ENCODE measurements at places on chromosomes 2 and 18. TPM values are rescaled to one million over a fixed set of nuclear protein-coding genes. Genes with fewer than 3 reads are reported as not detected.

Gene DYNAP
- total RNA-seq = not detected

- H3K27ac ChIP-seq = no peak overlapping the region
- no peak for DNase-seq
- H3K27me3 ChIP-seq = no peaks in the 10 kb centered on the region
- H3K4me3 ChIP-seq = no peak overlapping the region
- H3K4me1 ChIP-seq = no peaks in the 10 kb centered on the region
- no peaks in the 10 kb centered on the region for H3K36me3 ChIP-seq
These were observed 87.8 kb downstream of the UPP2 start for GRCh38 chr2:158189526-158189925.

Gene SIX2
- total RNA-seq = not detected

- no peak overlapping the region for H3K27ac ChIP-seq
- H3K36me3 ChIP-seq = no peaks in the 10 kb centered on the region
- H3K4me3 ChIP-seq = no peak overlapping the region
- no peaks in the 10 kb centered on the region for H3K4me1 ChIP-seq
- H3K27me3 ChIP-seq = no peaks in the 10 kb centered on the region
- no peak for DNase-seq
These were observed 371.8 kb downstream of the EPHA4 start for GRCh38 chr2:221200184-221200839.

GRCh38 chr2:100197631-100198153, 55.3 kb upstream of the AFF3 start:
- no peaks in the 10 kb centered on the region for H3K27me3 ChIP-seq
- peak overlapping the region; percentile 94 for H3K27ac ChIP-seq
- DNase-seq = peak; percentile 81
- H3K4me3 ChIP-seq = no peak overlapping the region
- peaks cover 51% of the 10 kb centered on the region for H3K4me1 ChIP-seq

Gene TMEM163
- 0.28 TPM for total RNA-seq

Gene DIPK1C
- total RNA-seq = not detected

Gene SERPINB3
- not detected for total RNA-seq

Gene SAG
- not detected for total RNA-seq

- H3K36me3 ChIP-seq = no peaks in the 10 kb centered on the region
- H3K27ac ChIP-seq = no peak overlapping the region
- no peak overlapping the region for H3K4me3 ChIP-seq
- H3K27me3 ChIP-seq = no peaks in the 10 kb centered on the region
- H3K4me1 ChIP-seq = no peaks in the 10 kb centered on the region
- no peak for DNase-seq
These were observed 85.6 kb downstream of the VIT start for GRCh38 chr2:36781907-36782720.

Gene GREB1L
- 2.1 TPM for total RNA-seq

Gene RAX
- not detected for total RNA-seq

Gene LHCGR
- not detected for total RNA-seq

Gene CLEC4F
- 0.55 TPM for total RNA-seq

GRCh38 chr2:143132355-143132754, 3.1 kb downstream of the ARHGAP15 start:
- no peak for DNase-seq
- H3K27ac ChIP-seq = no peak overlapping the region
- no peaks in the 10 kb centered on the region for H3K27me3 ChIP-seq
- no peaks in the 10 kb centered on the region for H3K4me1 ChIP-seq
- H3K36me3 ChIP-seq = no peaks in the 10 kb centered on the region
- H3K4me3 ChIP-seq = no peak overlapping the region

GRCh38 chr18:79559436-79559835, 120.2 kb upstream of the CTDP1 start:
- peak; percentile 29 for DNase-seq
- H3K27ac ChIP-seq = no peak overlapping the region
- H3K4me1 ChIP-seq = no peaks in the 10 kb centered on the region
- no peaks in the 10 kb centered on the region for H3K27me3 ChIP-seq

- peak overlapping the region; percentile 62 for H3K27ac ChIP-seq
- H3K4me1 ChIP-seq = peaks cover 15% of the 10 kb centered on the region
- H3K27me3 ChIP-seq = no peaks in the 10 kb centered on the region
- no peak for DNase-seq
- no peaks in the 10 kb centered on the region for H3K36me3 ChIP-seq
- peak overlapping the region; percentile 37 for H3K4me3 ChIP-seq
These were observed 222.4 kb upstream of the RBBP8 start for GRCh38 chr18:22710673-22711191.

Gene CTLA4
- total RNA-seq = 0.49 TPM

GRCh38 chr2:231161252-231161839, 36.5 kb upstream of the HTR2B start:
- H3K4me1 ChIP-seq = peaks cover 18% of the 10 kb centered on the region
- H3K4me3 ChIP-seq = no peak overlapping the region
- H3K27me3 ChIP-seq = no peaks in the 10 kb centered on the region
- H3K27ac ChIP-seq = peak overlapping the region; percentile 47
- H3K36me3 ChIP-seq = peaks cover 26% of the 10 kb centered on the region

DNA sequence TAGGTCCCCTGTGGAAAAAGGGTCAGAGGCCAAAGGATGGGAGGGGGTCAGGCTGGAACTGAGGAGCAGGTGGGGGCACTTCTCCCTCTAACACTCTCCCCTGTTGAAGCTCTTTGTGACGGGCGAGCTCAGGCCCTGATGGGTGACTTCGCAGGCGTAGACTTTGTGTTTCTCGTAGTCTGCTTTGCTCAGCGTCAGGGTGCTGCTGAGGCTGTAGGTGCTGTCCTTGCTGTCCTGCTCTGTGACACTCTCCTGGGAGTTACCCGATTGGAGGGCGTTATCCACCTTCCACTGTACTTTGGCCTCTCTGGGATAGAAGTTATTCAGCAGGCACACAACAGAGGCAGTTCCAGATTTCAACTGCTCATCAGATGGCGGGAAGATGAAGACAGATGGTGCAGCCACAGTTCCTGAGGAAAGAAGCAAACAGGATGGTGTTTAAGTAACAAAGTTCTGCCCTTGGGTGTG, 165.8 kb downstream of the RPIA start:
- H3K4me1 ChIP-seq = no peaks in the 10 kb centered on the region
- H3K27ac ChIP-seq = no peak overlapping the region
- H3K36me3 ChIP-seq = no peaks in the 10 kb centered on the region
- H3K27me3 ChIP-seq = no peaks in the 10 kb centered on the region
- no peak overlapping the region for H3K4me3 ChIP-seq

GRCh38 chr2:201267278-201268030, 7.1 kb downstream of the CASP8 start:
- H3K27me3 ChIP-seq = no peaks in the 10 kb centered on the region
- DNase-seq = no peak
- no peak overlapping the region for H3K4me3 ChIP-seq
- no peak overlapping the region for H3K27ac ChIP-seq
- no peaks in the 10 kb centered on the region for H3K36me3 ChIP-seq

- peaks cover 19% of the 10 kb centered on the region for H3K4me1 ChIP-seq
- H3K27ac ChIP-seq = no peak overlapping the region
- no peak for DNase-seq
- peaks cover 86% of the 10 kb centered on the region for H3K27me3 ChIP-seq
- H3K36me3 ChIP-seq = no peaks in the 10 kb centered on the region
These were observed 10.3 kb upstream of the HOXD1 start for GRCh38 chr2:176178038-176178756.

GRCh38 chr2:37357530-37357929, 13.1 kb downstream of the QPCT start:
- H3K27ac ChIP-seq = no peak overlapping the region
- H3K4me3 ChIP-seq = no peak overlapping the region
- no peak for DNase-seq
- no peaks in the 10 kb centered on the region for H3K36me3 ChIP-seq
- no peaks in the 10 kb centered on the region for H3K27me3 ChIP-seq
- H3K4me1 ChIP-seq = no peaks in the 10 kb centered on the region

DNA sequence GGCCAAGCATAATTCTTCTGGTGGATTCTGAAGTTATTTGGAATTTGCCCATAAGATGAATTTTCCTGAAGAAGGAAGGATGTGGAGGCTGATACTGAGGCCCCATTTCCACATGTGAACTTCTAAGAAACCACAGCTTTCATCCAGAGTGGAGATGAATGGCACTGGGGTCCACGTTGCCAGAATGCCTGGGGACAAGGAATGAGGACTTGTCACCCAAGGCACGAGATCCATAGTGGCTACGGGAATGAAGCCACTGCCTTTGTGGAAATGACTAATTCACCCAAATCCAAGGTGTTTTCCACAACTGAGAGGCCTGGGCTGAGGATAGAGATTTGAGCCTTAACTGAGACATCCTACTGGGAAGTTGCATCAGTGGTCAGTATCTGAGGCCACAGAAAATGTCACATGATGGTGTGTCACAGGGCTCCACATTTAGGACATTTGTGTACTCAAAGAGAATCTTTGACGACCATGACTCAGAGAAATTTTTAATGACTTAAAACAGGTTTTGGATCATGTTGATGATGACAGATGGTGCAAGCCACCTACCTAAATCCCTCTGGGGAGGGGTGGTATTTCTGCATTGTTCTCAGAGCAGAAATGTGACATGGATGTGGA, 286.1 kb downstream of the SOX11 start:
- no peaks in the 10 kb centered on the region for H3K36me3 ChIP-seq
- peaks cover 10% of the 10 kb centered on the region for H3K4me1 ChIP-seq
- DNase-seq = no peak

Measured in sigmoid colon (tissue), 7 donors.